A549 treated with Hydrocortisone at 1 μM for 4 hours (cell line): ENCODE measurements at places on chromosomes 12 and 14. TPM values are rescaled to one million over a fixed set of nuclear protein-coding genes. Genes with fewer than 3 reads are reported as not detected.

RAB35 gene
- 78.3 to 82.8 TPM (median 81.4 TPM) in 5 replicates for total RNA-seq

CISTR gene
- total RNA-seq = not detected in 5 replicates

SPIC gene
- total RNA-seq = not detected in 5 replicates

SLC10A1 gene
- total RNA-seq = not detected in 5 replicates

SLC24A4 gene
- total RNA-seq = 0.06 to 0.22 TPM (median 0.20 TPM) in 5 replicates

CRIP1 gene
- 1,531 to 1,939 TPM (median 1,820 TPM) in 5 replicates for total RNA-seq

DPY19L2 gene
- total RNA-seq = 1.5 to 2.8 TPM (median 1.9 TPM) in 5 replicates

SLC25A21 gene
- 0.50 to 1.9 TPM (median 0.93 TPM) in 5 replicates for total RNA-seq

CLMN gene
- total RNA-seq = 5.0 to 7.4 TPM (median 6.0 TPM) in 5 replicates

ACVRL1 gene
- 0.05 to 0.20 TPM (median 0.06 TPM) in 5 replicates for total RNA-seq

SYT1 gene
- 4.1 to 7.0 TPM (median 5.3 TPM) in 5 replicates for total RNA-seq

NRIP2 gene
- not detected in 5 replicates for total RNA-seq

MEG3 gene
- 41.2 to 54.4 TPM (median 49.7 TPM) in 5 replicates for total RNA-seq

OR6C6 gene
- not detected in 5 replicates for total RNA-seq

COX8C gene
- total RNA-seq = not detected in 5 replicates

SLC5A8 gene
- not detected in 5 replicates for total RNA-seq

USP44 gene
- 0.13 to 0.25 TPM (median 0.14 TPM) in 5 replicates for total RNA-seq

CAPZA3 gene
- total RNA-seq = not detected in 5 replicates

PTPRB gene
- total RNA-seq = 0.48 to 1.1 TPM (median 0.69 TPM) in 5 replicates

OR4E2 gene
- not detected in 5 replicates for total RNA-seq

ABCD4 gene
- 30.7 to 34.1 TPM (median 32.5 TPM) in 5 replicates for total RNA-seq

CD163 gene
- total RNA-seq = 0.03 to 0.05 TPM (median 0.03 TPM) in 3 of 5 replicates, not detected in the others

CLEC2A gene
- total RNA-seq = not detected in 5 replicates

EPYC gene
- not detected in 5 replicates for total RNA-seq

KRT85 gene
- total RNA-seq = 0.05 TPM in 1 of 5 replicates, not detected in the others

FAM234B gene
- total RNA-seq = 3.4 to 4.7 TPM (median 4.5 TPM) in 5 replicates

SOX5 gene
- not detected in 5 replicates for total RNA-seq

TAS2R7 gene
- total RNA-seq = not detected in 5 replicates

SIX6 gene
- not detected in 5 replicates for total RNA-seq

RPL10L gene
- total RNA-seq = not detected in 5 replicates

RESF1 gene
- total RNA-seq = 15.3 to 19.9 TPM (median 16.2 TPM) in 5 replicates

PTHLH gene
- 12.1 to 13.9 TPM (median 13.2 TPM) in 5 replicates for total RNA-seq

MYO1H gene
- total RNA-seq = not detected in 5 replicates

GPRC5D gene
- not detected in 5 replicates for total RNA-seq

AMIGO2 gene
- total RNA-seq = 49.8 to 91.4 TPM (median 75.9 TPM) in 5 replicates

DNAJC22 gene
- 19.5 to 22.7 TPM (median 20.2 TPM) in 5 replicates for total RNA-seq

PROX2 gene
- not detected in 5 replicates for total RNA-seq

SNX6 gene
- total RNA-seq = 62.7 to 108 TPM (median 74.0 TPM) in 5 replicates

NUDT14 gene
- 21.0 to 46.0 TPM (median 40.7 TPM) in 5 replicates for total RNA-seq

TMEM63C gene
- total RNA-seq = 4.8 to 6.0 TPM (median 5.4 TPM) in 5 replicates

GRIP1 gene
- total RNA-seq = 2.6 to 4.2 TPM (median 3.1 TPM) in 5 replicates

OSGEP gene
- 24.7 to 28.8 TPM (median 25.7 TPM) in 5 replicates for total RNA-seq

OTX2 gene
- total RNA-seq = not detected in 5 replicates

PLEK2 gene
- 16.6 to 20.6 TPM (median 19.6 TPM) in 5 replicates for total RNA-seq

NKX2-8 gene
- total RNA-seq = 1.5 to 4.0 TPM (median 3.1 TPM) in 5 replicates

HCAR3 gene
- total RNA-seq = 0.11 TPM in 1 of 5 replicates, not detected in the others

GLI1 gene
- 4.5 to 6.2 TPM (median 5.6 TPM) in 5 replicates for total RNA-seq

ASPG gene
- total RNA-seq = 0.09 TPM in 1 of 5 replicates, not detected in the others

FAM186B gene
- total RNA-seq = 0.05 to 0.16 TPM (median 0.13 TPM) in 5 replicates

INHBC gene
- total RNA-seq = 0.05 TPM in 1 of 5 replicates, not detected in the others
